ENCODE measurements at places on chromosomes 12 and 14.

GRCh38 chr12:4269279-4269991 lies 4.1 kb upstream of the CCND2 start:
- DNase-seq: peak; percentile 29

- no peak for DNase-seq
Measured at GRCh38 chr12:26340649-26341048, 145.3 kb downstream of the SSPN start.

GRCh38 chr12:33222357-33222756 lies 217.3 kb downstream of the SYT10 start:
- DNase-seq: no peak

GRCh38 chr12:9084417-9084816 lies 31.3 kb downstream of the A2M start:
- no peak for DNase-seq

- DNase-seq: no peak
Measured at GRCh38 chr14:75803765-75804164, 142.7 kb downstream of the TTLL5 start.

GRCh38 chr14:24095271-24096068 lies 1.4 kb downstream of the PCK2 start:
- peak; percentile 44 for DNase-seq

DNA sequence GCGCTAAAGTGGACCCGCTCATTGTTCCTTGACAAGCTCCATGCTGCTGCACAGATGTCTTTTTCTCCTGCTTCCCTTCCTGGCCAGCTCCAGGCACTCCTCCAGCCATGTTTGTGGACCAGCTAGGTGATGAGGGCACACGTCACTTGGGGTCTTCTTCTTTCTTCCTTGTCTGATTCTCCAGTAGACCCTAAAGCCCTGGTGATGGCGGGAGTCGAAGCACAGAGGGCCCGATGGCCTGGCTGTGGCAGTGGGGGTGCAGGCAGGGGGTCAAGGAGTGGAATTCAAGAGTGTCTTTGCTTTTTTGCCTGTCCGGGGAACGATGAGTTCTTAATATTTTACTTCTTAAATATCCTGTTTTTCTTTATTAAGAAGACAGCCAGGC lies 23.0 kb upstream of the AMN start:
- no peak for DNase-seq

- DNase-seq: no peak
Measured at GRCh38 chr14:61889914-61890351, 127.7 kb downstream of the SNAPC1 start.

Data from IMR-90 (cell line).